ENCODE measurements at places on chromosomes 11 and 22. TPM values are rescaled to one million over a fixed set of nuclear protein-coding genes. Genes with fewer than 3 reads are reported as not detected.

TMPRSS6 gene
- 1.8 TPM for polyA plus RNA-seq

- no peak for DNase-seq
Observed at GRCh38 chr11:36508743-36509142, 1.3 kb downstream of the TRAF6 start.

- no peak for DNase-seq
Observed at GRCh38 chr11:25633230-25633629, 698.7 kb upstream of the ANO3 start.

DNA sequence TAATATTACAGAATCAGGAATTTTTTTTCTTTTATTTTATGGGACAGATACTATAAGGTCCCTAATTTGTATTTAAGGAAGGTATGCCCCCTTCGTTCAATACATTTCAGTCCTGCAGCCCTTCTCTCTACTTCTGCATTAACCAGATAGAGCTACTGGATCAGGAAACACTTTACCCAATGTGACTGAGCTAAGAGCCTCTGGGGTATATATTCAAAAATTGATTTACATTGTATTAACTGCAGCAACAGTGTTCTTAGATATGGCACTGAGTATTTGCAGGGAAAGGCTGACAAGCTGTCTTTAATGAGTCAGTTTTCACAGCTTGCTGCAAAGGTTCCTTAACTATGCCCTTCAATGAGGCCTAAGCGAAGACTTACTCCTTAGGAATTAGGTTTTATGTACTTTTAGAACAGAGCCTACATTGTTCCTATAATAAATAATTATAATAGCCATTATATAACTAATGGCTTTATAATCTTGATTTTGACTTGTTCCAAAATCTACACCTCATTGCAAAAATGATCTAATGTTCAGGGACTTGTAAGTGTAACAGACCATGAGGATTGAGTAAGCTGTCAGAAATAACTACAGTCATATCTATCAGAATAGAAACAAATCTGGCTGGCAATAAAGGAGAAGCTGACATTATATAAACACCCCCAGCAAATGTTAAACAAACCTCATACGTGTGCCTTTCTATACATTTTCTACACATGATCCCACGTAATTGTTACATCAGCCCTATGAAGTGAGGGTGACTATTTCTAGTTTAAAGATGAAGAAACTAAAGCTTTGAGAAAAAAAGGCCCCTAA lies 55.0 kb downstream of the DDI1 start:
- DNase-seq, result no peak

UCP3 gene
- polyA plus RNA-seq, result 2.1 TPM

- no peak for DNase-seq
Observed at GRCh38 chr22:47196166-47196849, 433.9 kb downstream of the TBC1D22A start.

GRCh38 chr11:117197516-117198456 lies 1.4 kb upstream of the TAGLN start:
- DNase-seq, result no peak

FOLH1 gene
- polyA plus RNA-seq, result 0.41 TPM

DNA sequence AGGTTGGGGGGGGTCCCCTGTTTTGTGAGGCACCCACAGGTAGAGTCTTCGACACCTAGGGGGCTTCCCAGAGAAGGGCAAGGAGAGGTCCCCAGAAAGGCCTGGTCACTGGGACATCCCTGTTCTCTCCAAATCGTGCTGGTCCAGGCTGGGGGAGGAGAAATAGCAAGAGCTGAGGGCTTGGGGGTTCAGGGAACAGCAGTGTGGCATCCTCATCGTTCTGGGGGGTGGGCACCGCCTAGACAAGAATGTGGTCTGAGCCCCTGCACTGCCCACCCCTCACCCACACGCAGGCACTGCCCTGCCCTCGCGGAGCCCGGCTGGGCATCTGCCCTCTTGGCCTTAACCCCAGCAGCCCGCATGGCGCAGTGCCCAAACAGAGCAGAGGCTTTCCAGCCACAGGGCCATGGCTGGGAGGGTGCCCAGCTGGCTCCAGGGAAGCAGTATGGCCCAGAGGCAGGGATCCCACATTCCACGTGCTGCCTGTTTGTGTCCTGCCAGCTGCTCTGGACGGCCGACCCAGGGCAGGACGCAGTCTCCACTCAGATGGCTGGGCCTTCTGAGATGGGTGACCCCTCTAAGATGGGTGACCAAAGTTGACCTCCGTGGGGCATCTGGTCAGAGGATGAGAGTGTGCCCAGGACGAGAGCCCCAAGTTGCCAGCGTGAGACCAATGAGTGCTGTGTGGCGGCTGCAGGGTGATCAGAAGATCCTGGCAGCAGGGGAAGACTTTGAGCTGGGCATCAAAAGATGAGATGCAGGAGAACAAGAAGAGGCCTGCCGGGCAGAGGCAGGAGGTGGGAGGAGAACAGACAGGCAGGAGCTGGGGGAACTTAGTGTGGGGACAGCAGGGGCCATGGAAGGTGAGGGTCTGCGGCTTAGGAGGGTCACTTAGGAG lies 14.4 kb downstream of the SCARF2 start:
- no peak for DNase-seq

- DNase-seq, result no peak
Observed at GRCh38 chr11:116782728-116783127, 5.1 kb downstream of the ZPR1 start.

- peak; percentile 59 for DNase-seq
Observed at GRCh38 chr11:13343931-13344717, 66.5 kb downstream of the BMAL1 start.

KRTAP5-7 gene
- 0.05 TPM for polyA plus RNA-seq

DNA sequence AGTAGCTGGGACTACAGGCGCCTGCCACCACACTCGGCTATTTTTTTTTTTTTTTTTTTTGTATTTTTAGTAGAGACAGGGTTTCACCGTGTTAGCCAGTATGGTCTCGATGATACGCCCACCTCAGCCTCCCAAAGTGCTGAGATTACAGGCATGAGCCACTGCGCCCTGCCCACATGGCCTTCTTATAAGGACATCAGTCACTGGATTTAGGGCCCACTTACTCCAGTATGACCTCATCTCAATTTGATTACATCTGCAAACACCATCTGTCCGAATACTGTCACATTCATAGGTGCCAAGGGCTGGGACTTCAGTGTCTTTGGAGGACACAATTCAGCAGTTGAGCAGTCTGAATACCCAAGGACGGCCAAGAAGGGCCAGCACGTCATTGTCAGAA lies 8.2 kb upstream of the PRR5 start:
- DNase-seq, result no peak

- no peak for DNase-seq
Observed at GRCh38 chr22:36569999-36570398, 41.0 kb upstream of the EIF3D start.

SEZ6L gene
- 0.37 TPM for polyA plus RNA-seq

GRCh38 chr11:99822846-99823565 lies 802.3 kb downstream of the CNTN5 start:
- no peak for DNase-seq

- no peak for DNase-seq
Observed at GRCh38 chr11:1852271-1852876, 510 bp upstream of the LSP1 start.

GRCh38 chr11:114197799-114198500 lies 98.2 kb upstream of the NNMT start:
- DNase-seq, result no peak

GRCh38 chr11:6667733-6668374 lies 12.2 kb upstream of the DCHS1 start:
- no peak for DNase-seq
